ENCODE measurements at places on chromosomes 4 and X.

DNA sequence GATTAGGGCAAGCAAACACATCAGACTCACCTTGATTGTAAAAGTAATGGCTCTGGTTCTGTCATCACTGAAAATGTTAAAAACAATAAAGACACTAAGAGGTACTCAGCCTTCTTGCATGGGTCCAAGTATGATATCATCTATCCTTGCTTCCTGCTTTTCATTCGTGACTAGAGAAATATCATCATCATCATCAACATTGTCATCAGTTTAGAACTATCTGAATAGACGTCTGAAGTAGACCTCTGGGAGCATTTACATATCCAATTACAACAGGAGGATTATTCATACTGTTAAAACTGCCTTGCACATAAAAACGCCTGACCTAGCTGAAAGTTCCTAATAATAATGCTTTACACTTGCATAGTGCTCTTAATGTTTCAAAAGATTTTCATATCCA lies 9.8 kb upstream of the FRAS1 start:
- no peak for DNase-seq

DNA sequence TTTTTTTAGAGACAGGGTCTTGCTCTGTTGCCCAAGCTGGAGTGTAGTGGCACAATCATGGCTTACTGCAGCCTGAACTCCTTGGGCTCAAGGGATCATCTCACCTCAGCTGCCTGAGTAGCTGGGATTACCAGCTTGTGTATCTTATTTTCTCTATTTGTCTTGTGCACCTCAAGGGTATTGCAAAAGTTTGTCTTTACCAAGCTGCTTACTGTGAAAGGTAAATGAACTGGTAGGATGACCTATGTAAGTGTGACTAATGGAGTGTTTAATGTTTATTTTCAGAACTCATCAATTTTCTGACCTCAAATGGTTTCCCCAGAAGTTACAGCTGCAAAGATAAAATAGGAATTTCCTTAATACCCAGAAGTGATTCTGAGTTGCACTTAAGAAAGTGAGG lies 5.3 kb upstream of the FGA start:
- DNase-seq: no peak

- DNase-seq: no peak
Observed at GRCh38 chrX:43581167-43581566, 74.9 kb upstream of the MAOA start.

DNA sequence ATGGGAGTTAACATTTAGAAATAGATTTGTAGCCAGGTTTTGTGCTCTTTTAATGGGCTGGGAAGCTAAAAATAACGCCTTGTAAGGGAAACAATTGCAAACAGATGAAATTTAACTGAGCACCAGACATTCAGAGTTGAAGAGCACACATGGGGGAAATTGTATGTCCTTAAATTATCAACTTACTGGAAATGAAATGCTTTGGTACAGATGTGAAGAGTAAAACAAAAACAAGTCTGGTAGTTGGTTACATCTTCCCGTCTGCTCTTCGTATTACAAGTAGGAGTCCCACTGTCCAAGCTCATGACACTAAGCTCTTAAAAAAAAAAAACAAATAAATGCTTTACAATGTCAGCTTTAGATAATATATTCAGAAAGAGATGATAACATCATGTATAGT lies 59.5 kb upstream of the RPA4 start:
- DNase-seq: no peak

- no peak for DNase-seq
Observed at GRCh38 chrX:40172401-40173142, 74.8 kb upstream of the BCOR start.

DNA sequence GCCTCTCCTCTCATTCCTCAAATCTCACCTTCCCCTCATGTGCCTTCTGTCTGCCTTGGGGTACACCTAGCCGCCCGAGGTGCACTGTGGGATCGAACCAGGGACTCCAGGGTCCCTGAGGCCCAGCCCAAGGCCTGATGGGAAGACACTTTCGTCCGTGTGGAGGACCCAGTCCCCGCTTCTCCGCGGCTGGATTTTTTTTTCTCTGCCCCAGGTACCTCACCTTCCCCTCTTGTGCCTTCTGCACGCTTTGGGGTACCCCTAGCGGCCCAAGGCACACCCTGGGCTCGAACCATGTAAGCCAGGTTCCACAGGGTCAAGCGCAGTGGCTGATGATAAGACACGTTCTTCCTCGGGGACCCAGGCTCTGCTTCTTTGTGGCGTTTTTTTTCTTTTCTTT lies 530.7 kb downstream of the CWH43 start:
- no peak for DNase-seq

GRCh38 chr4:140227286-140227685 lies 73.3 kb upstream of the MAML3 start:
- DNase-seq: no peak

GRCh38 chrX:41045960-41046567 lies 39.2 kb upstream of the USP9X start:
- no peak for DNase-seq

DNA sequence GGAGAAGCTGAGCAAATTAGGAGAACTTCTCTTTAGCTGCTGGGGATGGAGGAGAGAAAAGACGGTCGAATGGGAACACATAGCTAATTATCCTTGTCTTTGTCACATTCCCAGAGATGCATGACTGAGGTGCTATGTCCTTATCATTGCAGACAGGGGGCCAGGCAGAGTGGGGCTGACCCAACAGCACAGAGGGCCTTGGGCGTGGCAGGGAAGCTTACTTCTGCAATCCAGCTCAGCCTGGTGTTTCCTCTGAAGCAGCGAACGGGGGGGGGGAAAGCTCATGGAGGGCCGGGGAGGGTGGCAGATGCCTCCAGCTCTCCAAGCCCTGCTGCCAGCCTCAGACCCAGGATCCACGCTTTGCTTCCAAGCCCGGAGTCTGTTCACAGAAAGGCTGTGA lies 50.8 kb upstream of the HOPX start:
- DNase-seq: no peak

GRCh38 chr4:156182269-156182668 lies 228.6 kb upstream of the CTSO start:
- DNase-seq: no peak

- no peak for DNase-seq
Observed at GRCh38 chrX:153769158-153769864, 5.3 kb downstream of the PLXNB3 start.

DNA sequence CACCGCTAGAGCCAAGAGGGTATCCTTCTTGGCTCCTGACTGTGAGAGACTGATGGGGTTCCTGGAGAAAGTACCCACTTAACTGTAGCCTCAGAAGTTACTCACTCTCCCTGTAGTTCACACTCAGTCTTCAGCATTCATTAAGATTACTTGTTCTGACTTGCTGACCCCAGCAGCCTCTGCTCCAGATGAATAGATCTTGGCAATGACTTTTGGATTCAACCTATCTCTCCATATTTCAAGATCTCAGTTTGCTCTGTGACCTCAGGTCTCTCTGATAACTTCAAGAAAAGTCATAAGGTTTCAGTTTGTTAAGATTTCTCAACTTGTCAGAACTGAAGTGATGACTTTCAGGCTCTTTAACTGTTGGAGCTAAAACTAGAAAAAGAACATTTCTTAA lies 825.6 kb downstream of the PCDH7 start:
- no peak for DNase-seq

GRCh38 chr4:25795566-25796454 lies 67.0 kb downstream of the SEL1L3 start:
- DNase-seq: no peak

GRCh38 chr4:106305435-106306055 lies 10.5 kb downstream of the TBCK start:
- DNase-seq: no peak

DNA sequence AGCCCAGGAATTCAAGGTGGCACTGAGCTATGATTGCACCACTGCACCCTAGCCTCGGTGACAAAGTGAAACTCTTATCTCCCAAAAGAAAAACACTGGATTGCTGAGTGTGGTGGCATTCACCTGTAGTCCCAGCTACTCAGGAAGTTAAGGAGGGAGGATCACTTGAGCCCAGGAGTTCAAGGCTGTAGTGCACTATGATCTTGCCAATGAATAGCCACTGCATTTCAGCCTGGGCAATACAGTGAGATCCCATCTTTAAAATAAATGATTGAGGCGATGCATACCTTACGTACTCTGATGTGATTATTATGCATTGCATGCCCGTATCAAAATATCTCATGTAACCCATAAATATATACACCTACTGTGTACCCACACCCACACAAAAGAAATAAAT lies 31.2 kb upstream of the LARP1B start:
- no peak for DNase-seq

- DNase-seq: no peak
Observed at GRCh38 chrX:25112156-25112555, 96.4 kb upstream of the ARX start.

- DNase-seq: no peak
Observed at GRCh38 chr4:177367336-177367735, 57.7 kb downstream of the NEIL3 start.

- DNase-seq: no peak
Observed at GRCh38 chr4:169335331-169335730, 64.6 kb upstream of the SH3RF1 start.

GRCh38 chr4:151887816-151888180 lies 127.0 kb upstream of the GATB start:
- DNase-seq: no peak

- no peak for DNase-seq
Observed at GRCh38 chr4:143347484-143348111, 10.9 kb downstream of the GAB1 start.

DNA sequence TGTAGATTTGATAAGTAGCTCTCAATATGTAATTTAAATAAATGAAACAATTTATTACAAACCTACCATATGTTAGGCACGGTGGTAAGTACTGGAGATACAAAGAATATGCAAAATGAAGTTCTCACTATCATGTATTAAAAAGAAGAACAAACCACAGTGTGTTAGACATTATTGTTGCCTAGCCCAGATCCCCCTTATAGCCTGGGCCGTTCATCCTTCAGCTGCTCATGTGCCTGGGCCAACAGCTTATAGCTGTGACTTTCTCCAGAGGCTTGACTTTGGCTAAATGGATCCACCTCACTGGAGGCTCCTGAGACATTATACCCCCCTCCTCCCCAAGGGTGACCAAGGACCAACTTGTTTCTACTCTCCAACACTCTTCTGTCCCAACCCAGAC lies 29.8 kb upstream of the CCNG2 start:
- DNase-seq: no peak

GRCh38 chrX:149571770-149572169 lies 15.5 kb downstream of the MAGEA9B start:
- no peak for DNase-seq

DNA sequence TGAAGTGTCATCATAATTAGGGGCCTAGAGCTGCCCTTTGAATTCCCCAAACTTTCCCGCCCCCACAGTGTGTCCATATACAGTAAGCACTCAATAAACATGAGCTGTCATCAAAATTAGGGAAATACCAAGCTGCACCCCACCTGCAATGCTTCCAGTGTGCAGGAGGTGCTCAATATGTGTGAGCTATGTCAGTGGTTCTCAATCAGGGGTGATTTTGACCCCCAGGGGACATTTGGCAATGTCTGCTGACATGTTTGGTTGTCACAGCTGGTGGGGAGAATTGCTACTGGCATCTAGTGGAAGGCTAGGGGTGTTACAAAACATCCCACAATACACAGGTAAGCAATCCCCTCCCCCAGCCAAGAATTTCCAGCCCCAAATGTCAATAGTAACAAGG lies 748 bp downstream of the CFP start:
- DNase-seq: no peak

DNA sequence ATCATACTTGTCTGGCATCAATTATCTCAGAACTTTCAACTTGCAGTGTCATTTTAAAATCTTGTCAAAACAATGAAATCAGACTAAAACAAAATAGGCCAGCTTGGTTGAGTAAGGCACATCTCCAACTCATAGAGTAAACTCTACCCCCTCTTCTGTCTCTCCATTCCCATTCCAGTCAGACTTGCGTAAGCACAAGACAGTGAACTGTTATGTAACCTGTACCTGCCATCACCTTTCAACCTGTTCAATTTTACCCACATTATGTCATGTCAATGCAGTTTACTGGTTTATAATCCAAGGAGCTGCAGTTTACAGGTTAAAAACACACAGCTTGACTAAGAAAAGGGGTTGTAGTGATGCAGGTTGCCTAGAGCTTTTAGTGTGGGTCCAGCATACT lies 8.3 kb downstream of the CDX4 start:
- DNase-seq: no peak

DNA sequence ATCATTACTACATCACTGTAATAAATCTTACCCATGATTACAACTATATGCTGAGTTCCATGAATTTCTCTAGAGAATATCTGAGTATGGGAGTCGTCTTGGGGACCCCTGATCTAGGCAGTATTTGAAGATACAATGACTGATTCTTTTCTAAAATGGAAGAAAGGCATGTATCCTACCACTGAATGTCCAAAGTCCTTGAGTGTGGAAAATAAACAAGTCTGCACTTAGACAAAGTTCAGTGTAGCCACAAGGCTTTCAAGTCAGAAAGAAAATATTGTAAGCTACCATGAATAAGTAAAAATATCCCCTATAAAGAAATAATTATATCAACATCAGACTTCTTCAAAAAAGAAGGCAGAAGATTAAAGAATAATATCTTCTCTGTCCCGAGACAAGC lies 42.4 kb downstream of the ZNF674 start:
- no peak for DNase-seq

DNA sequence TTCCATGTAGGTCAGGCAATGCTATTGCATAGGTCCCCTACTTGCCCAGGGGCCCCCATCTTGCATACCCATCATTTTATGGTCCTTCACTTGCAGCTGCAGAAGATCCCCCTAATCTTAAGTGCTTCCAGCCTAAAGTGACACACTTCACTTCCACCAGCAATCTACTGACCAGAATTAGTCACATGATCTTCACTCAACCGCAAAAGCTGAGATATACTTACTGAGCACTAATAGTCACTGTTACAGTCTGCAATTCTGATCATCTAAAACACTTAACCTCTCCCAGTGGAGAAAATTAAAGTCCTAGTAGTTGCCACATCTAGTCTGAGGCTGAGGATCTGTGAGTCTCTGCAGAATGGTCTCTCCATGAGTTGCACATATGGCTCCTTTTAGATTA lies 82.1 kb downstream of the AREG start:
- DNase-seq: no peak

GRCh38 chr4:12472087-12472486 lies 1012.1 kb downstream of the RAB28 start:
- no peak for DNase-seq

DNA sequence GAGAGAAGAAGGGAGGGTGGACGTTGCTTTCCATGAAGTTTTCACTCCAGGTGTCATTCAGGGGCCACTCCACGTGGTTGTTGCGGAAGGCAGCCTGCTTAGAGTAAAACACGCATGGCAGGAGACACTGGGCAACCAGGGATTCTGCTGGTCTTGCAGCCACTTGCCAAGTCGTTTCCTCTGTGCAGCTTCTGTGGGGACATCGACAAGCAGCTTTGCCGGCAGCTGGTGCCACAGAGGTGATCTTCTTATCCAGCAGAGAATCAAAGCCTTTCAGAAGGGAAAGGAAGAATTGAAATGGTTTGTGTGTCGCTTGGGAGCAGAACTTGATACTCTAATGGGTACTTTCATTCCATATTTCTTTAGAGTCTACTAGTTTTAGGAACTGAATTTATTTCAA lies 867.1 kb upstream of the TENM3 start:
- no peak for DNase-seq

Data from NCI-H2081 treated with DMSO at 0.1 percent for 48 hours (cell line).